Cardiac septum (tissue), 1 donor: ENCODE measurements at places on chromosomes 7 and 10. TPM values are rescaled to one million over a fixed set of nuclear protein-coding genes. Genes with fewer than 3 reads are reported as not detected.

GRCh38 chr10:44898665-44899064 lies 12.5 kb upstream of the TMEM72 start:
- peak; percentile 19 for DNase-seq

DNA sequence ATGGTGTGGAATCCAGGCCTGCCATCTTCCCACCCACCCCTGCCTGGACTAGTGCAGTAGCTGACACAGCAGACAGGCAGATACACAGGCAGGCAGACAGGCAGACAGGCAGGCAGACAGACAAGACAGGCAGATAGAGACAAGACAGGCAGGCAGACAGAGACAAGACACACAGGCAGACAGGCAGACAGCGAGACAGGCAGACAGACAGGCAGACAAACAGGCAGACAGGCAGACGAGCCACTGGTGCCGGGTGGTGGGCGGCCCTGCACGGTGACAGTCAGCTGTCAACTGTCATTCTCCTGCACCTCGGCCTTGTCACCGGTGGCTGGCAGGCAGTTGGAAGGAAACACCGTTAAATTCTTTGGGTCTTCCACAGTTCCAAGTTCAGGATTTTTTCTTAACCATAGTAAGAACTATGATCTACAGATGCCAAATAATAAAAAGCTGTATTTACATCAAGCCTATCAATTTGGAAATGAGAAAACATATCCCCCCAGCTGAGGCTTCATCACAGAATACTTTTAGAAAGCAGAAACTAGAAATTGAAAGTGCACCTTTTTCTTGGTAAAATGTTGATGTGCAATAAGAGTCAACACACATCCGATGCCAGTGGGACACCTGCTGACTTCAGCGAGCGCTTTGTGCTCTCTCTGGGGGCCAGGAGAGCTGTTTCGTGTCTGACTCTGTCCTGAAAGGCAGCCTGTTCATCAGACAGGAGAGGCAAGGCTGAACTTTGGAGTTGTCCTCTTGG lies 250.4 kb downstream of the DNAJB6 start:
- no peak for DNase-seq

- no peak for DNase-seq
Observed at GRCh38 chr7:103686064-103686463, 240.1 kb upstream of the SLC26A5 start.

DNA sequence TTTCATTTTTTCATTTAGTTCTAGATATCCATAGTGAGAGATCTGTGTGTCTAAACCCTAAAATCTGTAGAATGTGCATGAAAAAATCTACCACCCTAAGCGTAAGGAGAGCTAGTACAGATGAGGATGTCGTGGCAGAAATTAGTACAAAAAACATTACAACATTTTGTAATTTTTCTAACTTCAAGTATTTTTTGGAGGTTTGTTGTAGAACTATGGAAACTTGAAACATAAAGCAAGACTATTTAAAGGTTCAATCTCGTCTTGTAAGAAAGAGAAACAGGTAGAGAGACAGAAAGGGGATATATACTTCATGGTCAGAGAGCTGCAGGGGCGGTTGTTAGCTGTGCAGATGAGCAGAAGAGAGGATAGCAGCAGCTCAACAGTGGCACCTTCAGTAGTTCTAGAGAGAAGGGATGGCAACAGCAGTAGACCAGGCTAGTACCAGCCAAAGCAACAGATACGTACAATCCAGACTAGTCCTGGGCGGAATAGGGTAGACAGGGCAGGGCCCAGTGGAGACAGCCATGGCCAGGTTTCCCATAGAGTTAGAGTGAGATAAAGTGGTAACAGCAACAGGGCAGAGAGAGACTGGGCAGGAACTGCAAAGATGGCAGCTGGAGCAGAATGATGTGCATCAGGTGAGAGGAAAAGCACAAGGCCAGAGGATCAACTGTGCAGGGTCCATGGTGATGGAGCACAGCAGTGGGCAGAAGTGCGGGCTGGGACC lies 145.2 kb downstream of the FRMD4A start:
- no peak for DNase-seq

GRCh38 chr10:68135362-68135761 lies 26.1 kb downstream of the MYPN start:
- no peak for DNase-seq

GRCh38 chr7:2644562-2645273 lies 12.9 kb downstream of the TTYH3 start:
- no peak for DNase-seq

GRCh38 chr10:133012573-133013359 lies 70.4 kb upstream of the CFAP46 start:
- peak; percentile 85 for DNase-seq

DNA sequence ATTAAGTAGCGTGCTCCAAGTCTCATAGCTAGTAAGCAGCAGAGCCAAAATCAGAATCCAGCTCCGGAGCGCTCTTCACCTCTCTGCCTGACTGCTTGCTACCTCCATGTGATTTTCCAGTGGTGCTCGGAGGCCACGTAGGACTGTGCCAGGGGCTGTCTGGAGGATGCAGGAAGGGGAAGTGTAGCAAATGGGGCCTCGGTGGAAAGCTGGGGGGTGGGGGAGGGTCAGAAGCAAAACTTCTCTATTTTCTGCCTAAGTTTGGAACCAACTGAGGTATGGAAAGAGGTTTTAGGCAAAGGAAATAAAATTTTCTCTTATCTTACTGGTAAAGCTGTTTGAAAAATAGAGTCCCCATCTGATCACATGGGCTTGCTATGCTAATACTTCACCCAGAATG lies 108.7 kb downstream of the TBXAS1 start:
- no peak for DNase-seq

The TMEM196 gene
- total RNA-seq: not detected

The EBLN1 gene
- not detected for total RNA-seq

The RAMP3 gene
- 52.5 TPM for total RNA-seq

The PAPSS2 gene
- 4.6 TPM for total RNA-seq

The PRSS37 gene
- total RNA-seq: not detected

The GNG11 gene
- 14.3 TPM for total RNA-seq

The ACTL6B gene
- not detected for total RNA-seq

The SPDYE5 gene
- not detected for total RNA-seq

The FANK1 gene
- total RNA-seq: 0.43 TPM

The KDM7A gene
- total RNA-seq: 11.8 TPM

The PHKG1 gene
- 15.3 TPM for total RNA-seq
